ENCODE measurements at places on chromosomes 1 and 21.

- DNase-seq = no peak
Measured at GRCh38 chr1:77385551-77385950, 103.7 kb downstream of the AK5 start.

- no peak for DNase-seq
Measured at GRCh38 chr1:159778266-159778665, 2.5 kb upstream of the DUSP23 start.

DNA sequence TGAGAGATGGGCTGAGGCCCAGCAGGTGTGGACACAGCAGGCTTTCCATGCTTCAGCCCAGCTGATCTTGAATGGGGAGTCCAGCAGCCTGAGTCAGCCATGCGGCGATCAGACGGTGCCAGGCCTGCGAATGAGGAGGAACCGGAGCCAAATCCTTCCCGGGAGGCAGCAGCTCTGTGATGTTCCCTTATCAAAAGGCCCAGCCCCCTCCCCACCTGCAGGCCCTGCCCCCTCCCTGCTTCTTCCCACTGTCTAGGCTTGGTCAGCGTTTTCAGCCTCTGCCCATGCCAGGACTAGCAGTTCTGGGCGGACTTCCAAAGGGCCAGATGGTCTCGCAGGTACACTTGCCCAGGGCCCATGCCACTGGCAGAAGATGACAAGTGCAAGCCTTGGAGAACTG is 253.8 kb downstream of the KAZN start:
- no peak for DNase-seq

DNA sequence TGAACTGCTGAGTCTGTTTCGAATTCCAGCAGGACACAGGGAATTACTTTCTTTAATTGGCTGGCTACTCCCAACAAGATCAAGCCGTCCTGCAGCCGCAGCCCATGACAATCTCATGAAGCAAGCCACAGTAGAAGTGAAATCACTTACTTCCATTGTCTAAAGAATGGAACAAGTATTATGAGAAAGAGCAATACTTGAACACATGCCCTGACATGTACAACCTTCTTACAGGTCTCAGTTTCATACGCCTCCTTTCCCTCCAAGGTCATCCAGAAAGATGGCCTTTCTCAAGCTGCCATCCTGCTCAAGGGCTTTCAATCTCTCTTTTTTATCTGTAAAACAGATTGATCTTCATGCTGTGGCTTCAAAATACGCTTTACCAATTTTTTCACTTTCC is 85.1 kb downstream of the PCSK9 start:
- DNase-seq = no peak

- no peak for DNase-seq
Measured at GRCh38 chr1:24443241-24443656, 27.6 kb downstream of the NIPAL3 start.

- no peak for DNase-seq
Measured at GRCh38 chr1:151711044-151711800, 5.4 kb downstream of the CELF3 start.

- DNase-seq = no peak
Measured at GRCh38 chr1:231334079-231334666, 3.5 kb downstream of the EXOC8 start.

DNA sequence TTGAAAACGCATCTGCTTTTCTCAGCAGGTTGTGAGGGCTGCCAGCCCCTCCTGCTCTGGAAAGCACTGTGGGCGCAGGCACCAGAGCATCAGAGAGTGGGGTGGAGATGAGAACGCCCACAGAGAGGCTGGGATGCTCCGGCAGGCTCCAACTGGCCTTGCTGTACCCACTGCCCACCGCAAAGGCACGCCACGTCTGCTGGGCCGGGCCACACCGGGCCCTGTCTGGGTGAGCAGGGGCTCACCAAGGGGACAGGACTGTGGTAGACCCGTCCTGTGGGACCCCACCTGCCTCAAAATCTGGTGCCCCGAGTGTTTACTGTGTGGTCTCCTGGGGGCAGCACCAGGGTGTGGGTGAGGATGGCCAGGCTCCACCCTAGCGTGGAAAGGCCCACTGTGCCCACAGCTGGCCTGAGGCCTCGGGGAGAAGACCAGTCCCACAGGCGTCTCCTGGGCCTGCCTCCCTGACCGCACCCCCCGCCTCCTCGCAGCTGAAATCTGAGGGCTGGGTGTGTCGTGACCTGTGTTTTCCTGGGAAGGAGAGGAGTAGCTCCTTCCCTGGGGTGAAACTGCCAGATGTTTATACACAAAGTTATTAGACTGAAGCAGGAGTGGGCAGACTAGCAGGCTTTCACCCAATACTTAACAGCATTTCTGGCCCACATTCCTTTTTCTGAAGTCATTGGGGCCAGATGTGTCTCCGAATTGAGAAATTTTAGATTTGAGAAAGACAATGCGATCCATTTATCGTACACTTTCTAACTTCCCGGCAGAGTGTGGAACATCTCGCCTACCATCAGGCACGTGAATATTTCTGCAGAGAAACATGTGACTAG is 53.8 kb downstream of the STUM start:
- DNase-seq = no peak

DNA sequence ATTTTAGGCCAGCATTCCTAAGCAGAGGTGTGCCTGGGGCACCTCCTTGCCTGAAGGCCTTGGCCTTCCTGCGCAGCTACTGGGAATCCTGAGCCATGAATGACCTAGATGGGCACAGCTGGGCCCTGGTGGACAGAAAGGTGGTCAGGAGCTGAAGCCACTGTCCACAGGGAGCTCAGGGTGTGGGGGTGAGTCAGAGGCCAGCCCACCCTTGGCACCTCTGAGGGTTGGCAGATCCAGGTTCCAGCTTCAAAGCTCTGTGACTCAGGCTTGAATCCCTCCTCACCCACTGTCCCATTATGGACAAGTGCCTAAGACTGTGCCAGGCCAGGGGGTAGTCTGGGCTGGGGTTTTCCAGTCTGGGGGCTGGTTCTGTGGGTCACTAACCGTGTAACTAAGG is 6.4 kb upstream of the EDN2 start:
- no peak for DNase-seq
